ENCODE measurements at places on chromosomes 12 and 14.

- no peak for DNase-seq
Measured at GRCh38 chr14:100391724-100392123, 68.6 kb downstream of the SLC25A47 start.

- DNase-seq = no peak
Measured at GRCh38 chr12:77500089-77500488, 330.6 kb upstream of the NAV3 start.

DNA sequence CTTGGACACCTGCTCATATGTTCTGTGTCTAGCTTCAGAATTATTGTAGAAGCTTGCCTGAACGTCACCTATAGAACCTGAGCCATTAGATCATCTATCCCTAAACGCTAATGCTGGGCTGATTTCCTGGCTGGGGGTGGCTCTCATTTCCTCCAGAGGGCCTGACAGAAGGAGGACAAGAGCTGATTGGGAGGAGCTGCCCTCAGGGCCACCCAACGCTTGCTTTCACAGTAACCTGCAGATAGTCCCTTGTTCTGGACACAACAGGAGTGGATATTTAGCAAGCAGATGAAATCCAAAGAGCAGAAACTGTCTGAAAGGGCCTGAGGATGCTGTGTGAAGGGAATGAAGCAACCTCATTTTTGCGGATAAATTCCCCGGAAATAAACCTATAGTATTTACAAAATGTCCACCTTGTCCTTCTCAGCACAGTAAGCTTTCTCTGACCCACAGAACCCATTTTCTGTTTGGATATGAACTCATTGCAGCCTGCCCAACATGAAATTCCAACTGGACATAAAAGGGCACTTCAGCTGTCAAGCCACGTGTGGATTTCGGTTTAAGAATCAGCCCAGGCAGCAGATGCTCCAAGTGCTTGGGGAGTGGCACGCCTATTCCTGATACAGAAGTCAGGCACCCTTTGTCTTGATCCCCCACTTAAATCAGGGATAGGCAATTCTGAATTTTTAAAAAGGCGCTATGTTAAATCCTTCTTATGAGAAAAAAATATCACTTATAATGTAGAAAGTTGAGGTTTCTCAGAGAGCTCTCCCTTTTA is 32.8 kb upstream of the TUBA1C start:
- DNase-seq = peak; percentile 49

DNA sequence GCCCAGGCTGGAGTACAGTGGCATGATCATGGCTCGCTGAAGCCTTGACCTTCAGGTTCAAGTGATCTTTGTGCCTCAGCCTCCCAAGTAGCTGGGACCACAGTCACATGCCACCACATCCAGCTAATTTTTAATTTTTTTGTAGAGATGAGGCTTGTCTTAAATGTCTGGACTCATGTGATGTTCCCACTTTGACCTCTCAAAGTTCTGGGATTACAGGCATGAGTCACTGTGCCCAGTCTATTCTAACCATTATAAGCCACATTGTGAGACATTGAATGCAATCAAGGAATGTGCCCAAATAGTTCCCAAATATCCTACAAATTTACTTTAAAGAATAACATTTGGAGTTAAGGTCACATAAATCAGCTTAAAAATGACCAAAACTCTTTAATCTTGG is 130.7 kb upstream of the ARID2 start:
- no peak for DNase-seq

DNA sequence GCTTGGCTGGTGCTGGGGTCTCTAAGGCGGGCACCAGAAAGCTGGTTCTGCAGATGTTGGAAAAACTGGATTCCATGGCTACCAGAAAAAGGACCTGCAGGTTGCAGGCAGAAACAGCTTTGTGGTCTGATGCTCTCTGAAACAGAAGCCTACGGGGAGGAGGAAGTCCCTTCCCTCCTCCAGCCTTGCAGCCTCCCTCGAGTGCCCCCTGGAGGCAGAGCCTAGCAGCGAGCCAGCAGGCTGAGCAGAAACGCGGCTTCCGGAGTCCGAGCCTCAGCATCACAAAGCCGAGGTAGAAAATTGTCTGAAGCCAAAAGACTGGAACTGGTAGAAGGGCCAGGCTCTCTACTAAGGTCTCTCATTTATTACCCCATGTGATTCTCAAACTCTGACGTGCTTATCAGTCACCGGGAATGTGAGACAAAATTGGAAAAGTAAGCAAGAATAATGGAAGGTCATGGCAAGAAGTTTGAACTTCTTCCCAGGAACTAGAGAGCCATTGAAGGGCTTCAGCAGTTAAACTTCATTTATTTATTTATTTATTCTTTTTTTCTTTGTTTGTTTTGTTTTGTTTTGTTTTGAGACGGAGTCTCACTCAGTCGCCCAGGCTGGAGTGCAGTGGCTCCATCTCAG is 82.2 kb upstream of the CPSF6 start:
- peak; percentile 58 for DNase-seq

GRCh38 chr12:2540535-2540941 is 254.2 kb upstream of the FKBP4 start:
- DNase-seq = no peak

DNA sequence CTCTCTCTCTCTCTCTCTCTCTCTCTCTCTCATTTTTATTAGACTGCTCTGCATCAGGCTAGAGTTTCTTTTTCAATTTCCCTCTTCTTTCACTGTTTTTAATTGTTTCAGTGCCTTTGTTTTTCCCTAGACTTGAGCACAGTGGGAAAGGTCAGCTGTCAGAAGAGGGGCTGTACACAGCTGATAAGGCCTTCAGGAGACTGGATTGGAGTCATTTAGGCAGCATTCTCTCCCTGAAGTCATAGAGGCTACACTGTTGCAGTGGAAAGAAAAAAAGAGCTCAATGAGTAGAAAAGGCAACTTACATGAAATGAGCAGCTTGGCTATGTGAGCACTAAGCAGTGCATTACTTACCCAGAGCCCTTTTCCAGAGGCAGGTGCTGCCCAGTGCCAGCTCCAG is 456.9 kb downstream of the NRXN3 start:
- no peak for DNase-seq

- no peak for DNase-seq
Measured at GRCh38 chr12:104423273-104423672, 33.5 kb upstream of the CHST11 start.

DNA sequence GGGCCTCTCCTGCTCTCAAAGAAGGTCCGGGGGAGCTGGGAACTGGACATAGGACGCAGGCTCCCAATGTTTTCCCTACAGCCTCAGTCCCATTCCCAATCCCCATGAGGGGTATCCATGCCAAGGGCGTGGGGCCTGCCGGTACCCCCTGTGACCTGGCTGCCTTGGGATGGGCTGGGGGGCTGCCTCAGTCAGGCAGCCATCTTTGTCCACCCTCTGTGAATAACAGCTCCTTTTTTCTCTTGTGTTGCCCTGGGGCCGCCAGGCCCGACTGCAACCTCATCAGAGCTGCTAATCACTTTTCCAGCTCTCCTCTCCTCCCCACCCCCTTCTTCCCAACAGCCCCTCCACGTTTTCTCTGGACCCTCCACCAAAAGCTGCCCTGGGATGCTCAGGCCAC is 11.2 kb downstream of the FIGNL2 start:
- no peak for DNase-seq

DNA sequence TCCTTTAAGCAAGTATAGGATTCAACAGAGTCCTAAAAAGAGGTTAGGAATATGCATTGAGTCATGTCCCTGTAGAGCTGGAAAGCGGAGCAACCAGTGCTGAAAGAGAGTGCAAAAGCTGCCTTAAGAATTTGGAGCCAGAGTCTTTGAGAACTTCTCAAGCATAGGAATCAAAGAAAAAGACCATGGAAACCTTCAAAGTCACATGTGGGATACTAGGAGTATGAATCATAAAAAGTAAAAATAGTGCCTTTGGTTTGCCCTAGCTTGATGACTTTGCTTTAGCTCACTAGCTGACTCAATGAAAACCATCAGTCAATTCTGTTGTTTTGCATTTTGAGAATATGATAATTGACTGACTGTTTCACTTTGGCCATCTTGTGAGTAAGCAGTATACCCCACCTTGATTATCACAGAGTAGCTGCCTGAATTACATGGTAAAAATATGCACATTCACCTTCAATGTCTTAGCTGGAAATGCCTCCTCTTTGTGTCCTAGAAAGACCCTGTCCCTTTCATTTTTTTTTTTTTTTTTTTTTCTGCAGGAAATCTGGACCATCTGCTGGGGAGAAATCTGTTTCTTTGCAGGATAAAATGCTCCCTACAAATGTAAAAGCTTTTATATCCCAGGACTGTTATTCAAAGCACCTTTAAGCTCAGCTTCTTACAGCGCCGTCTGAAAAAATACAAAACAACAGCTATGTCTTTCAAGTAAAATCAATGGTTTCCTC is 248.6 kb upstream of the KRR1 start:
- no peak for DNase-seq

- peak; percentile 25 for DNase-seq
Measured at GRCh38 chr12:20601668-20602280, 93.4 kb upstream of the SLCO1C1 start.

GRCh38 chr14:24437020-24437735 is 5.4 kb downstream of the SDR39U1 start:
- no peak for DNase-seq

GRCh38 chr12:12441843-12442461 is 85.1 kb downstream of the BORCS5 start:
- DNase-seq = no peak

- peak; percentile 86 for DNase-seq
Measured at GRCh38 chr14:99982537-99983250, 82.5 kb upstream of the EVL start.

- no peak for DNase-seq
Measured at GRCh38 chr12:32734952-32735351, 20.7 kb downstream of the YARS2 start.

- no peak for DNase-seq
Measured at GRCh38 chr12:6154730-6155459, 30.4 kb upstream of the VWF start.

DNA sequence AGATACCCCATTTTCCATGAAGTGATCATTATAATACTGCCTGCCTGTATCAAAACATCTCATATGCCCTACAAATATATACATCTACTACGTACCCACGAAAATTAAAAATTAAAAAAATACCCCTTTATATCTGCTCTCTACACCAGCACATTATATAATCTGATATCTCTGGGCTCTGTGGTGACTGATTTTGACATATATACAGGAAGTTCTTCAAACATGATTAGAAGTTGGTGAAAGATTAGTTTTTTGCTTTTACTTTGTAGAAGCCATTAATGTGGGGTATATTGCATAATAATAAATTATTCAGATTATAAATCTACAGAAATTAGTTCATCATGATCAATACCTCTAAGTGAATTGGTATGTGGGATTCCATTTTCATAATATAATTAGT is 126.7 kb upstream of the MDM1 start:
- no peak for DNase-seq

GRCh38 chr12:25051656-25052195 is 102.8 kb upstream of the BCAT1 start:
- DNase-seq = no peak

- no peak for DNase-seq
Measured at GRCh38 chr12:108855284-108856169, 1.9 kb downstream of the SSH1 start.

DNA sequence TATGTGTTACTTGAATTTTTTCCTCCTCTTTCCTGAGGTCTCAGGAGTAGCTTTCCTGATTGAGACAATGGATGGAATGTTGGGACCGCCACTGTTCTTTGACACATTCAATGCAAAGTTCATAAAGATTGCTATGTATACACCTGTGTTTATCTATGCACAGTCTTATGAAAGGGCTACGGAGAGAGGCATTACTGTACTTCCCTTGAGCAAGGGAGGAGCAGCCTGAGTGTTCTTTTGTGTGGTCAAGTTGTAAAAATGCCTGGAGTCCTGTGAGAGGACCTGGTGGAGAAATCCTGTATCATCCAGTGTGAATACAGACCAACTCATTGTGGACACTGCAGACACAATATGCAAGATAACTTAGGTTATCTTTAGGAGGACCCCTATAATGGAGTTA is 1.2 kb downstream of the SRGAP1 start:
- peak; percentile 45 for DNase-seq

GRCh38 chr14:50728836-50729235 is 60.7 kb upstream of the SAV1 start:
- no peak for DNase-seq

DNA sequence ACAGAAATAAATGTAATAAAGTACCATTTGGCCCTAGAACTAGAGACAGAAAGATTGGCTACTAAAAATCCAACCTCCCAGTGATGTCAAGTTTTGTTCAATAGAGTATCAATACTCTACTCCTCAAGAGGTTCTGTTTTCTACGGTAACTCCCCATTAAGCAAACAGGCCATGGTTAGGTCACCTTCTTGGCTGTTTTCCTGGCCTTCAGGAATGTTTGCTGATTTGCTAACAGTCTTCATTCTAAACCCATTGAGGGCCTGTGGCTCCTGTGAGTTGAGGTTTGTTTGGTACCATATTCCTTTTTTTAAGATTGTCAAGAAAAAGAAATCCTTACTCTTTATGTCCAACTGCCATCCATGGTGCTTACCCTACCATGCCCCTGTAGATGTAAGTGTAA is 1022.0 kb upstream of the TMEM132C start:
- DNase-seq = no peak

GRCh38 chr14:66709291-66709690 is 201.3 kb downstream of the GPHN start:
- DNase-seq = no peak

DNA sequence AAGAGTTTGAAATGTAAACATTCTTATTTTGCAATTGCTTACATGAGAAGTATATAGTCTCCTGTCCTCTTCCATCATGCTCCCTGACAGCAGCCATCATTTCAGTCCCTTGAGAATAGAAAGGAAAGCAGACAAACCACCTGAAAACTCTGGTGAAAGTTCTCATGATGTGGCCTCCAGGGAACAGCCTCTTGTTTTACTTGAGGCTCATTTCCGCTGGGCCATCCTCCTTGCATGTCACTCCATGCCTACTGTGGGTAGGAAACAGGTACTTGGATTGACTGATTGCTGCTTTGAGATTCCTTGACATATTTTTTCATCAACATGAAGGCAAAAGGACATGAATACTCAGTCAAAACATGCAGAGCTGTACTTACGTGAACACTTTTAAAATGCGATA is 6.0 kb downstream of the SYT1 start:
- no peak for DNase-seq

- no peak for DNase-seq
Measured at GRCh38 chr12:6080149-6081045, 44.1 kb downstream of the VWF start.

- no peak for DNase-seq
Measured at GRCh38 chr12:122870867-122871664, 24.9 kb downstream of the VPS37B start.

GRCh38 chr14:69046476-69046860 is 67.4 kb upstream of the ACTN1 start:
- no peak for DNase-seq

DNA sequence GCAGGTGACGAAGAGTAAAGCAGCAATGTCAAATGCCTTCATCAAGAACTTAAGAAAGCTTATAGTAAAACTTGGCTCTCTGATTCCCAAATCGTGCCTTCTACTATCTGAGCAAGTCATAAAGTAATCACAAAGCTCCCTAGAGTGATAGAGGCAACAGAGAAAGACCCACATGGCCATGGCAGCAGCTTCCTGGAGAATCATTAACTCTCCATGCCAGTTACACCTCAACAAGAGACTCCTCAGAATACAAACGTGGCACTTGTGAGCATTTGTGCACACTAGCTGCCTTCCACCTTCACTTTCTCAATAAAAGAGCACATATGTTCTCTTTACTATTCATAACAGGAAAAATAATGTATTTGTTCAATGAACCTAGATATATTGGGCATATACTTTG is 48.0 kb downstream of the PLCZ1 start:
- DNase-seq = no peak
